ENCODE measurements at places on chromosomes 2 and 18.

DNA sequence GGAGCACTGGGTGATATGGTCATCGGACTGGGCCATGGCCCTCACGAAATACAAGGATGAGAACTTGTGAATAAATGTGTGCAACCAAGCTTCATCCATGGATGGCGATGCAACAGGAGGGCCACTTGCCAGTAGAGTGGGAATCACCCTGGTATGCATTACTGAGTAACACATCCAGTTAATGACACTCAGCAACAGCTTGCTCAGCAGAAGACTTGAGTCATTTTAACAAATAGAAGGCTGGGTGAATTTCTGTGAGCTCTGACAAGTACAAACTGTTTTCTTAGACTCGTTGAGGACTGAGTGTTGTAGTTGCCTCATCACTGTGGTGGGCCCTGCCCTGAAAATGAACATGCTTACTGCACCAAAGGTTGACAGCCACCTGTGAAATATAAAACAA lies 221.6 kb downstream of the NCKAP5 start:
- peak; percentile 93 for DNase-seq

GRCh38 chr2:3429066-3429610 lies 49.6 kb downstream of the TRAPPC12 start:
- DNase-seq, result no peak

DNA sequence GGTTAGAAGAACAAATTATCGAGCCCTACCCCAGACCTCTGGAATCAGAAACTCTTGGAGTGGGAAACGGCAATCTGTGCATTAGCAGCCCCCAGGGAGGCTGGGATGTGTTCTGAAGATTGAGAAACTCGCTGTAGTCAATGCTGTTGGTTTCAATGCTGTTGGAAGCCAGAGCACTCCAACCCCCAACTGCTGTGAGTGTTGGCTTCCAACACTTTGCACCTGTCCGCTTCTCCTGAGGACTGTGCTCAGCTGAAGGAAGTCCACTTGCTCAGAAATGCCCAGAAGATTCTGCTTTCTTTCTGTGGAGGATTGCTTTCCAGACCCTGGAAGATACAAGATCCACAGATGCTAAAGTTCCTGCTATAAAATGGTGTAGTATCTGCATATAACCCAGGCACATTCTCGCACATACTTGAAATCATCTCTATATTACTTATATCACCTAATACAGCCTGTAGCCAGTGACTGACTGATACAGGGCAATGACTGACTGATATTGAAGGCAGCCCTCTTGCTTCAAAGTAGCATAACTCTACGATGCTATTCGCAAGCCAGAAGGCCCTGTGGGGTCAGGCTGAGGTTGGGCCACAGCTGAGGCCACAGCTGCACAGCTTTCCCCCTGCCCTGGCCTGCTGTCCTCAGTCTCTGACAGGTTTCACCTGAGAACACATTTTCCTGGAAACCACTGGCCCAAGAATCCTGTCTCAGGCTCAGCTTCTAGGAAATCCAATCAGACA lies 757.7 kb upstream of the ID2 start:
- no peak for DNase-seq

- DNase-seq, result no peak
Measured at GRCh38 chr18:75350512-75350839, 77.0 kb downstream of the SMIM21 start.

DNA sequence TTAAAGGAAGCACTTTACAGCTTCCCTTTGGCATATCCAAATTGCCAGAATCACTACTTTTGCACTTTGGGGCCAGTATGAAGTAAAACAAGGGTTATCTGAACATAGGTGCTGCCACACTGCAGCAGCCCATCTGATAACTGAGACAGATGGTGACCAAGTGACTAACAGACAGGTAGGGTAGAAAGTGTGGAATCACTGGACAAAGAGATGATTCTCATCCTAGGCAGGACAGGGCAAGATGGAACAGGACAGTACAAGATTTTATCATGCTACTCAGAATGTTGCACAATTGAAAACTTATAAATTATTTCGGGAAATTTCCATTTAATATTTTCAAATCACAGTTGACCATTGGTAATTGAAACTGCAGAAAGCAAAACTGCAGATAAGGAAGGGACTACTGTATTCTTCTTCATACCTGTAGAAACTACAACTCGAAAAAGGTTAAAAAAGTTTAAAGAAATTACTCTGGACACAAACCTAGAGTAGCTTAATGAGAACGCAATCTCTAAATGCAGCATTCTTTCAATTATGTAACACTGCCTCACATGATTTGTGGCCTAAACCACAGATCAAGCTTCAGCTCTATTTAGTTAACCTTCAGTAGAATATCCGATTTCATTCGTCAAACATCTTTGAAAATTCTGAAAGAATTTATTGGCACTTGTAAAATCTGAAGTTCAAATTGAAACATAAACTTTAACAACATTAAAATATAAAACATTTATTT lies 31.4 kb downstream of the HEATR5B start:
- no peak for DNase-seq

GRCh38 chr2:166960702-166961270 lies 72.5 kb downstream of the XIRP2 start:
- no peak for DNase-seq

- DNase-seq, result no peak
Measured at GRCh38 chr2:133713049-133713580, 144.9 kb upstream of the NCKAP5 start.

DNA sequence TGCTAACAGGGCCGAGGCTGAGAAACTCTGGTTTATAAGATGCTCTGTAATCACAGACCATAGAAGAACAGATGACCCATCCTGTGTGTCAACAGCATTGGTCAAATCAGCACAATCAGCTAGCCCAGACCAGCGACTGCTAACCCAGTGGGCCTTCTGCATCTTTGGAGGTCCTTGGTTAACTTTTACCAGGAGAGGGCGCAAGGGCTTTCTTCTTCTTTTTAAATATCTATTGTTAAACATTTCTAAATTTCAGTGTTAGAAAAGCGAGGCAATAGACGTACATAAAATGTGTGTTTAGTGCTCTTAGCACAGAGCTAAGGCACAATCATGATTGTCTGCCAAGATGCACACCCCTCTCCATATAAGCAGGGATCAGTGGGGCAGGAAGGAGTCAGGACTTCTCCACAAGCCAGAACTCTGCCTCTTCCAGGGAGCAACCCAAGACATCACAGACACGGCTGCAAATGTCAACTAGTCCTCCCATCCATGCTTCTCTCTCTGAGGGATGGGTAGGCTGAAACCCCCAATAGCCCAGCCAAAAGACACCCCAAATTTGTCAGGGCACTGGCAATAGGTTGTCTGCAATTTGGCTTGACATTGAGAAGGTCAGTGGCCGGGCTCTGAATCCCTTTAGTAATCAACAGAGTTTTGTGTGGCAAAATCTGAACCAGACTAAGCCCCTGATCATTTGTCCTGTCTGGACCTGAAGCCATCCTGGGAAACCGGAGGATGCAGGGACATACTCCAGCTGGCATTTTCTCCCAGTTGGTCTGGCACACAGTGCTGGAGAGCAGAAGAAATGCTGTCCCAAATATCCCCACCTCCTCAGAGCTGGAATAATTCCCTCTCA lies 188.2 kb downstream of the BCL2 start:
- peak; percentile 59 for DNase-seq

GRCh38 chr2:234689911-234690379 lies 193.1 kb upstream of the ARL4C start:
- no peak for DNase-seq

DNA sequence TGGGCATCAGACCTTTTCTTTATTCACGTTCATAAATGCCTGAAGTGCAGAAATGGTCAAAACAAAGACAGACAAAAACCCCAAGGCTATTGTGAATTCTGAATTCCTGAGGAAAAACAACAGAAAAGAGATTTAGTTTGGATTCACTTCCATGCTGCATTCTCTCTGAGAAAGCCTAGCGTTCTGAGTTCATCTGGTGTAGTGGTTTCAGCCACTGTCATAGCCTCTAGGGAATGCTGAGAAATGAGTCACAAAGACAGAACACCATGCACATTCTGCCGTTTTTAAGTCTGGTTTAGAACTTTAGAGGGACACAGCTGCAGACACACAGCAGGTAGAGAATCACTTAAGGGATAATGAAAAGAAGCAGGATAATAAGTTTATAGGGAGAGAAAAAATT lies 93.8 kb downstream of the LRP1B start:
- DNase-seq, result no peak

GRCh38 chr18:73690222-73690621 lies 457.4 kb downstream of the FBXO15 start:
- DNase-seq, result no peak

GRCh38 chr18:3914833-3915610 lies 465.1 kb downstream of the TGIF1 start:
- DNase-seq, result no peak

GRCh38 chr2:134727385-134727784 lies 8.6 kb upstream of the TMEM163 start:
- DNase-seq, result no peak

GRCh38 chr2:27379836-27380625 lies 503 bp downstream of the ZNF513 start:
- DNase-seq, result peak; percentile 76

- peak; percentile 71 for DNase-seq
Measured at GRCh38 chr18:59697236-59697932, at the start of gene CCBE1. Gene CCBE1 (minus strand): TSS chr18:59697423.

GRCh38 chr2:142112757-142113221 lies 18.0 kb downstream of the LRP1B start:
- DNase-seq, result peak; percentile 48

DNA sequence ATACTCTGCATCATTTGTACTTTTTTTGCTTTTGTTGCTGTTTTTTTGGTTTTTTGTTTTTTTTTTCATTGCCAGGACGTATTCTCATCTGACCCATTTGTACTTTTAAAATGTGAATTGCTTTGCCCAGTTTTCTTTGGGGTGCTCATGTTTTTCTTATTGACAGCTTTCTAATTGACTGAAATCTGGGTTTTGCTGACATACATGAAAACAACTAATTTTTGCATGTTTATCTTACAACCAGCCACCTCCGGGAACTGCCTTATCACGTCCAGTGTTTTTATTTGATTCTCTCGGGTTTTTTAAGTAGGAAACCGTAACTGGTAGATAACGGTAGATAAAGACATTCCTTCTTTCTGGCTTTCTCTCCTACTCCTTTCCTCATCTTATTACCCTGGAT lies 38.6 kb downstream of the SNORC start:
- DNase-seq, result no peak

DNA sequence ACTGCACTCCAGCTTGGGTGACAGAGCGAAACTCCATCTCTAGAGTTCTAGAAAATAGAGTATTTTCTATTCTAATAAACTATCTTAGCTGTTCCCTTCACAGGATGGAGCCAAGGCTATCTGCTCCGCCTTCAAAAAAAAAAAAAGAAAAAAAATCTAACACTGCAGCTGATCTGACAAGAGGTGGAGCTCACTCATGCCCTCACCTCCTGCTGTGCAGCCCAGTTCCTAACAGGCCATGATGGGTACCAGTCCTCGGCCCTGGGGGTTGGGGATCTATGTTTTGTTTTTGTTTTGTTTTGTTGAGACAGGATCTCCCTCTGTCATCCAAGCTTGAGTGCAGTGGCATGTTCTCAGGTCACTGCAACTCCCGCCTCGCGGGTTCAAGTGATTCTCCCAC lies 3.0 kb downstream of the WDSUB1 start:
- no peak for DNase-seq

DNA sequence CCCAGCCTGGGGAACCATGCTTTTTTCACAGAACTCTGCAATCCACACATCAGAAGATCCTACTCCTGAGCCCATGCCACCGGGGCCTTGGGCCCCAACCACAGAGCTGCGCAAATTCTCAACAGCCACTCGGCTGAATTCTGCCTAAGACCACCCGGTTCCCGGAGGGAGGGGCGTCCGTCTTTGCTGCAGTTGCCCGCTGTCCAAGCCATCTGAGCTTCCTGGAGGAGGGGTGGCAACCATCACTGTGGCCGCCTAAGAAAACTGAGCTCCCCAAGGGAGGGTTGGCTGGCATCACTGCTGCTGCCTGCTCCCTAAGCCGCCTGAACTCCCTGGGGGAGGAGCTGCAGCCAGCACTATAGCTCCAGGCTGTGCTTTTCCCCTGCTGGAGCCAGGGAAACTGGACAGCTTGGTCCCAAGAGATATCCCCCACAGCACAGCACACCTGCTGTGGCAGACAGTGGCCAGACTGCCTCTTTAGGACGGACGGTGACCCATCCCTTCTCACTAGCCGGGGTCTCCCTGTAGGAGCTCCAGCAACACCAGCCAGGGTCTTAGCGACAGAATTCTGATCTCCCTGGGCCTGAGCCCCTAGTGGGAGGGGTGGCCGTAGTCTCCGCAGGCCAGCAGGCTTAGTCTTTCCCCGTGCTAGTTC lies 1411.6 kb upstream of the CDH2 start:
- DNase-seq, result no peak

- no peak for DNase-seq
Measured at GRCh38 chr2:33168922-33169321, 222.2 kb downstream of the LTBP1 start.

- no peak for DNase-seq
Measured at GRCh38 chr2:46863882-46864281, 51.7 kb downstream of the MCFD2 start.

- no peak for DNase-seq
Measured at GRCh38 chr2:222774941-222775340, 85.9 kb upstream of the ACSL3 start.

DNA sequence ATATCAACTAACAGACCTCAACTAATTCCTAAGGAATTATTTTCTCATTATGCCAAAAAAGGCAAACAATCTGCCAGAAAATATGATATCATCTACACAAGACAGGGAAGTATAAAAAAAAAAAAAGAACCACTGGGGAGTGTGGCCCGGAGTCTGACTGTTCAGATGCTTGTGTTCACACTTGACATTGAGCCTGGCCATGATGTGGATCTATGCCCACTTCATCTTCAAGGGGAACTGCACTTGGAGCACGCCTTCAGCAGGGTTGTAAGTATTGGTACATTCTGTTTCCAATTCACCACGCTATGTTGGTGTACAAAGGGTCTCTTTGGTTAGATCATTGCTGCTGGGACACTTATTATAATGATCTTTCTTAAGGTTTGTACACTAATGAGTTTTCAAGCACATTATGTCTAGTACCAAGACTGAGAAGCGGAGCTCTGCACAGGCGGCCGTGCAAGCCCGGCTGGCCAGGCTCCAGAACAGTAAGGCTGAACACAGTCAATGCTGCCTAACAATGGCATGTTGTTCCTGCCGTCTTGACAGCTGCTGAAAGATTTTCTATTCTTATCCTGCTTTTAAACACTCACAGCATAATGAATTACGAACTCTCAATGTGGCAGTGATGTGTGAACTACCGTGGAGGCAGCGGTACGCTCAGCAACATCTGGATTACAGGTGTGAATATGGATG lies 788.4 kb upstream of the SOX11 start:
- no peak for DNase-seq

GRCh38 chr2:189782221-189782671 lies 1.9 kb downstream of the ORMDL1 start:
- DNase-seq, result peak; percentile 29

- no peak for DNase-seq
Measured at GRCh38 chr2:150817422-150817821, 330.0 kb upstream of the RND3 start.

DNA sequence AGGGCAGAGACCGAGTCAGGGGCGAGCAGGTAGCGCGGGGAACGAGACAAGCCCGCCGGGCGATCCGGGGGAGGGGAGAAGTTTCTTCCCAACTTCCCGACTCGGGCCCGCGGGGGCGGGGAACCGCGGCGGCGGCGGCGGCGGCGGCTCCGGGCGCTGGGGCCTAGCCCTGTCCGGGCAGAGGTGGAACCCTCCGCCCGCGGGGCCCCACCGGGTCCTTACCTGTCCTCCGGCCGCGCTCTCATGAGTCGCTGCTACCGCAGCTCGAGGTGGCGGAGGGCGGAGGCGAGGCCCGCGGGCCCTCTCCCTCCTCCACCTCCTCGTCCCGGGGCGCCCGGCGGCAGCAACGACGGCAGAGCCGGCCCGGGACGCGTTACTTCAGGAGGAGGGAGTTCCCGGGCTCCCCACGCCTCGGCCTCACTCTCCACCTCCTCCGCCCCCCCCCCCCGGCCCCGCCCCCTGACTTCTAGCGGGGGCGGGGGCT lies at the start of gene YES1:
YES1 (minus strand) TSS at position 351 of the 484 bp plus-strand sequence. CDS start 55,415 bp downstream, outside the sequence.
- DNase-seq, result no peak
